MCF 10A (cell line): ENCODE measurements at places on chromosomes 7 and 10. TPM values are rescaled to one million over a fixed set of nuclear protein-coding genes. Genes with fewer than 3 reads are reported as not detected.

Gene MRPS33
- 49.7 and 58.6 TPM in 2 replicates for total RNA-seq

Gene ZC3HAV1L
- total RNA-seq = 10.9 and 13.7 TPM in 2 replicates

Gene EBLN1
- total RNA-seq = not detected in 2 replicates

Gene GIMAP5
- total RNA-seq = not detected in 2 replicates

Gene TSPAN12
- total RNA-seq = not detected in 2 replicates

Gene HTR5A
- not detected in 2 replicates for total RNA-seq

Gene OPN1SW
- total RNA-seq = not detected in 2 replicates

Gene IKZF5
- total RNA-seq = 10.3 and 16.4 TPM in 2 replicates

Gene OR2A42
- not detected in 2 replicates for total RNA-seq

Gene FEZF1
- not detected in 2 replicates for total RNA-seq

Gene RBP3
- not detected in 2 replicates for total RNA-seq

Gene UBN2
- total RNA-seq = 18.7 and 25.3 TPM in 2 replicates

Gene VWC2
- total RNA-seq = not detected in 2 replicates

Gene MMP21
- not detected in 2 replicates for total RNA-seq

Gene C10orf53
- total RNA-seq = not detected in 2 replicates

Gene CCL26
- not detected in 2 replicates for total RNA-seq

Gene NCF1
- total RNA-seq = not detected in 2 replicates

Gene FKBP6
- not detected in 2 replicates for total RNA-seq

Gene OR2A7
- 10.0 and 13.6 TPM in 2 replicates for total RNA-seq

Gene OR6B1
- not detected in 2 replicates for total RNA-seq

Gene NUTM2E
- 0.12 and 0.37 TPM in 2 replicates for total RNA-seq

Gene PYROXD2
- 4.0 and 7.9 TPM in 2 replicates for total RNA-seq

Gene ATOH7
- not detected in 2 replicates for total RNA-seq

Gene ARHGAP21
- total RNA-seq = 75.4 and 85.1 TPM in 2 replicates

Gene FFAR4
- total RNA-seq = not detected in 2 replicates

Gene NPSR1
- total RNA-seq = not detected in 2 replicates

Gene GRM3
- not detected in 2 replicates for total RNA-seq

Gene NIPSNAP2
- total RNA-seq = 57.9 and 62.8 TPM in 2 replicates

Gene EPHB6
- 0.79 and 1.4 TPM in 2 replicates for total RNA-seq

Gene PTF1A
- total RNA-seq = not detected in 2 replicates

Gene VSTM4
- not detected in 2 replicates for total RNA-seq

Gene MBL2
- total RNA-seq = not detected in 2 replicates

Gene ANKRD61
- total RNA-seq = 0.42 TPM in 1 of 2 replicates, not detected in the other

Gene ABLIM1
- total RNA-seq = 94.5 and 105 TPM in 2 replicates

Gene ZPBP
- total RNA-seq = not detected in 2 replicates

Gene IDI2
- total RNA-seq = not detected in 2 replicates

Gene SPDYE6
- total RNA-seq = not detected in 2 replicates

Gene PDCD11
- 73.2 and 81.7 TPM in 2 replicates for total RNA-seq

Gene AVPI1
- 276 and 305 TPM in 2 replicates for total RNA-seq

Gene GIMAP1
- total RNA-seq = not detected in 2 replicates

Gene ANKRD1
- 0.20 and 0.65 TPM in 2 replicates for total RNA-seq

Gene MOGAT3
- not detected in 2 replicates for total RNA-seq

Gene TRPV5
- not detected in 2 replicates for total RNA-seq

Gene TSPAN33
- total RNA-seq = 1.7 TPM in 2 replicates

Gene MYO3A
- total RNA-seq = not detected in 2 replicates

Gene APBB1IP
- total RNA-seq = not detected in 2 replicates
